ENCODE measurements at places on chromosomes 12 and 14.
A peak's percentile ranks its signal among the peaks of the same experiment; 100 is the strongest.

DNA sequence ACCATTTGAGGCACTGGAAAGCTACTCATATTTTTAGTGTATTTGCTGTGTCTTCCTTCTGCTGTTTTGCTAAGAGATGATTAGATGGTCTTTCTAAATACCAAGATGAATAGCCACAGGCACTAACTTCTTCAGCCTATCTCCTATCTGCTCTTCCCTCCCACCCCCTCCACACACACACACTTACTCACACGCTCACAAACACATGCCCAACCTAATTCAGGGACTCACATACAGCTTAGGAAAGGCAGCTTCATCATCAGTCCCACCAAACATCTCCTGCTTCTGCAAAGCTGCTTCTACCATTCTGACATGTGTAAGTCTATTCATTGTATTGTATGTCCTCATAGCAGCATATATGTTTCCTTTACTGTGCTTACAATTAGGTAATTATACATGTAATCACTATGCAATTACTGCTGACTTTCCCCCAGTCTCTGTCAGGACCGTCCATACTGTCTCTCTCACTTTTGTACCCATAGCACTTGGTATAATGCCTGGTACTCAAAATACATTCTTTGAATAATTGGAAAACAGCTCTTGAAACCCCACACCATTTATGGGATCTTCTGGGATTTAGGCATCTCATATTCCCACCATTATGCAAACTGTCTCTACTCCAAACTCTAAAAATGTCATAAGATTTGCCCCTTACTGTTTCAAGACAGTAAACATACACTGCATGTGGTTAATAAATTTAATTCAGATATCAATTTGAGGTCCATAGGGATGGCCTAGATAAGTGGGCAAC is 83.3 kb upstream of the HIF1A start:
- no peak for DNase-seq

- DNase-seq = peak; percentile 46
These were observed 12.5 kb upstream of the MAP3K9 start for GRCh38 chr14:70821584-70822529.

- DNase-seq = no peak
These were observed 1.7 kb downstream of the ANKRD52 start for GRCh38 chr12:56256326-56256960.

- DNase-seq = no peak
These were observed 12.8 kb upstream of the FGF23 start for GRCh38 chr12:4392223-4392742.

GRCh38 chr14:76727384-76727783 is 33.9 kb upstream of the VASH1 start:
- no peak for DNase-seq

GRCh38 chr14:60819575-60819974 is 85.0 kb downstream of the MNAT1 start:
- no peak for DNase-seq

DNA sequence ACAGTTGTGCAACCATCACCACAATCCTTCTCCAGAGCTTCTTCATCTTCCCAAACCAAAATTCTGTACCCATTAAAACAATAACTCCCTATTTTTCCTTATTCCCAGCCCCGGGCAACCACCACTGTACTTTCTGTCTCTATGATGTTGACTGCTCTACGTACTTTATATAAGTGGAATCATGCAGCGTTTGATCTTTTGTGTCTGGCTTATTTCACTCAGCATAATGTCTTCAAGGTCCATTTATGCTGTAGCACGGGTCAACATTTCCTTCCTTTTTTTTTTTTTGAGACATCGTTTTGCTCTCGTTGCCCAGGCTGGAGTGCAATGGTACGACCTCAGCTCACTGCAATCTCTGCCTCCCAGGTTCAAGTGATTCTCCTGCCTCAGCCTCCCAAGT is 162.7 kb upstream of the GSC start:
- DNase-seq = no peak

- DNase-seq = no peak
These were observed 508.5 kb downstream of the FUT8 start for GRCh38 chr14:65920996-65921395.

GRCh38 chr14:20606902-20607242 is 15.7 kb upstream of the RNASE12 start:
- DNase-seq = no peak

- no peak for DNase-seq
These were observed 82.6 kb downstream of the EML1 start for GRCh38 chr14:99875836-99876235.

- peak; percentile 93 for DNase-seq
These were observed 212.2 kb downstream of the KIF26A start for GRCh38 chr14:104350463-104351185.

DNA sequence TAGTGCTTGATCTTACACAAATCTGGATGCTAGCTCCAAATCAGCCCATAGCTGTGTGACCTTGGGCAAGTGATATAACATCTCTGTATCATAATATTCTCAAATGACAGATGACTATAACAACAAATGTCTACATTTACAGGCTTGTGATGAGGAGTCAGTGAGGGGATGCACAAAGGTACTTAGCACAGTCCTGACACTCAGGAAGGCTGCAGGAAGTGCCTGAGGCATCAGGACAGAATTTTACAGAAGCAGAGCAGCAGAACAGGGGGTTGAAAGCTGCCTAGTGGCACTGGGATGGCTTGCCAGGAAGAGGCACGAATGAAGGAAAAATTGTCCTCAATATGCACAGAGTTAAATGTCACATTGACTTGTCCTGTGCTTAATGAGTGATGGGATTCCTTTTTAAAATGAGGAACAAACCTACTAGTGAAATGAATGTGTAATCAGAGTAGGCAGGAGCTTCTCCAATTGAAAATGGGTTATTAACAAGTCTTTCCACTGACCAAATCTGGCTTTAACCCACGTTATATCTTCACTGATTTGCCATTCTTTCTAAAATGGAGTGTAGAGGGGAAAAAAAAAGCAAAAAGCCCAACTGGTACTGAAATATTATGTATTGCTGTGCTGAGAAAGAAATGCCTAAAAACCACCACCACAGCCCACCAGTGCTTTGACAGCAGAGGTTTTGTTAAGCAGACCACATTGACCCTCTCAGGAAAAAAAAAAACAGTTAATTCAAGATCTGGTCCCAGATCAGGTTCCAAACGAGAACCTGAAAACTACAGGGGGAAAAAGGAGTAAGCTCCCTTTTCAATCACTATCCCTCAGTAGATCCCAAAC is 11.6 kb downstream of the BTG1 start:
- no peak for DNase-seq

DNA sequence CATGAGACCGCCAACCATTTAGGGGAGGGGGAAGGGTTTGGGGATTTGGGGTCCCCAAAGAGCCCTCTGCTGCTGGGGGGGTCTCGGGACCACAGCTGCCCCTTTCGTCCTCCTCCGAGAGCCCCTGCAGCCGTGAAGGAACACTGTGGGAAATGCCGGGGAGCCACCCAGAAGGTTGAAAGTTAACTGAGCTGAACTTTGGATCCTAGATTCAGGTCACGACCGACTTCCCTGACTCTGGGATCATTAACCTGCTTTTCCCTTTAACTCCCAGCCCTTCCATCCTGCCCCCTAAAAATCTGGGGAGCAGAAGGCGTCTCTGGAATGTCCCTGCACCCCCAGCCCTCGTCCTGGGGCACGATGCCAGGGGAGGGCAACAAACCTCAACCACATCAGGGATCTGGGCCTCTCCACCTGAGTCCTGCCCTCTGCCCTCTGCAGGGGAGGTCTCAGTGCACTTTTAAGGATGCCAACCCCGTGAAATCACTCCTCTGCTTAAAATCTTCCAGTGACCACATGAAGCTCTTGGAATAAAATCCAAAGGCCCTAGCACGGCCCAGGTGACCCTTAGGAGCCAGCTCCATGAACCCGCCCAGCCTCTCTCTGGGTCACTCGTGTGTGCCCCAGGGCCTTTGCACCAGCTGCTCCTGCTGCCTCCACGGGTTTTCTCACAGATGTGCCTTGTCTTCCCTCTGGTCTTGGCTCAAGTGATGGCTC is 95.0 kb downstream of the RFLNA start:
- DNase-seq = no peak

- no peak for DNase-seq
These were observed 64.3 kb downstream of the ANO6 start for GRCh38 chr12:45279931-45280830.

- no peak for DNase-seq
These were observed 164.9 kb downstream of the CCDC91 start for GRCh38 chr12:28355161-28355560.

- DNase-seq = no peak
These were observed 8.7 kb downstream of the NUP107 start for GRCh38 chr12:68695454-68695853.

DNA sequence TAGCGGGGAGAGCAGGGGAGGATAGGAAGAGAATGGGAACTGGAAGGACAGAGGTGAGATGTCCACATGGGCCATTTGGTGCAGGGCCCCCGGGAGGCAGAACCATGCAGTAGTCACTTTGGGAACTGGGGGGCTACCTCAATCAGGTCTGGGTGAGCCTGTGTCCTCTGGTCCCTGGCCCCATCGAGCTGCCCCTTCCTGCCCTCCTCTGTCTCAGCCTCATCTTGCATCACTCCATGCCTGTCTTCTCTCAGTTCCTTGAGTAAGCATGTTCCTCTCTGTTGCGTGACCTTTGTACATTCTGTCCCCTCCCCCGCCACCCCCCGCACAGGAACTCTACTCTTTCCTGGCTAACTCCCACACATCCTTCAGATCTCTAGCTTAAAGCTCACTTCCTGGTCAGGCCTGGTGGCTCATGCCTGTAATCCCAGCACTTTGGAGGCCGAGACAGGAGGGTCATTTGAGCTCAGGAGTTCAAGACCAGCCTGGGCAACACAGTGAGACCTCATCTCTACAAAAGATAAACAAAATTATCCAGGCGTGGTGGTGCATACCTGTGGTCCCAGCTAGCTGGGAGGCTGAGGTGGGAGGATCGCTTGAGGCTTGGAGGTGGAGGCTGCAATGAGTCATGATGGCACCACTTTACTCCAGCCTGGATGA is 23.2 kb downstream of the FOS start:
- no peak for DNase-seq

DNA sequence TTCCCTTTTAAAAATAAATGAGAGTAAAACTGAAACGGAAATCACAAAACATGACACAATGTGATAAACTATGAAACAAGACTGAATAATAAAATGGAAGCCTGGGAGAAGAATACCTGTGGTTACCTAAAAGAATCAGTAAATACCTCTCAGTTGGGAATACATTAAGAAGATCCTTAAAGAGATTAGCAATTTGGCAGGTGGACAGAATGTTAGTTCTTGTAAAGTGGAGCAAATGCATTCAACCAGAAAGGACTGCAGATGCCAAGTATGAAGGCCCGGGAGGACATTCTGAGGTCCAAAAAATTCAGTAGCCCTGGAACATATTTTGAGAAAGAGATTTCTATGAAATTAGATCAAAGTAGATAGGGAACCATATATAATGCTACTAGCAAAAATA is 861.3 kb upstream of the SEL1L start:
- no peak for DNase-seq

GRCh38 chr14:70416338-70416724 is 559 bp downstream of the SYNJ2BP start:
- no peak for DNase-seq

GRCh38 chr14:103319422-103319821 is 14.6 kb upstream of the EIF5 start:
- DNase-seq = no peak

Measured in COR-L47 (cell line).